ENCODE measurements at places on chromosomes 2 and 18.

- DNase-seq, result no peak
Observed at GRCh38 chr2:175003875-175004729, 1.1 kb downstream of the CHN1 start.

DNA sequence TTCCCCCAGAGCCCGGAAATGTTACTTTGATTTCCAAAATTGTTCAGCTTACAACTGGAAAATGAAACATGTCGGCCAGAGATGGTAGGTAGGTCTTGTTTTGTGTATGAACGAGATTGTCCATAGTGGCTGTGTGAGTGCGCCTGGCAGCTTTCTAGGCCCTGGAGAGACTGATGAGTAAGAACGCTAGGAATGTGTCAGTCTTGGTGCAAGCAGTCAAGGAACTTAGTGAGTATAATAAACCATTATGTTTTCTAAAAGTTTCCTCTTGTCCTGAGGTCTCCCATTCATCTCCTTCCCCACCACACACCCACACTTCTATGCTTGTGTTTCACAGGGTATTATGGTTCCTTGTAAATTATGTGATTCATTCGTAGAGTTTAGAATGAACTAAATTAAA, 234.2 kb downstream of the CDH2 start:
- DNase-seq, result peak; percentile 35

- no peak for DNase-seq
Observed at GRCh38 chr2:3654531-3655225, 3.3 kb upstream of the ALLC start.

DNA sequence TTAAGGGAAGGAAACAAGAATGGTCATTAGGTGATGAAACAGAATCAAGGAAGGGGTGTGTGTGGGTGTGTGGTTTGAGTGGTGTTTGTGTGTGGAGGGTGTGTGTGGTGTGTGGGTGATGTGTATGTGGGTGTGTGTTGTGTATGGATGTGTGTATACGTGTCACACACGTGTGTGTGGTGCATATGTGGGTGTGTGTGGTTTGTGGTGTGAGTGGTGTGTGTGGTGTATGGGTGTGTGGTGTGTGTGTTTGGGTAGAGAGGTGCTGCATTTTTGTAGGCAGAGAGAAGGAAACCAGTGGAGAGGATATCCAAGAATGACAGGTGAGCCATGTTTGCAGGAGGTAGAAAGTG, 1.1 kb upstream of the CEP192 start:
- no peak for DNase-seq

- DNase-seq, result no peak
Observed at GRCh38 chr2:52074130-52074719, 1042.3 kb upstream of the NRXN1 start.

GRCh38 chr2:101305035-101305434, 3.5 kb downstream of the RNF149 start:
- no peak for DNase-seq

GRCh38 chr2:151171186-151171585, 90.5 kb downstream of the RBM43 start:
- no peak for DNase-seq

DNA sequence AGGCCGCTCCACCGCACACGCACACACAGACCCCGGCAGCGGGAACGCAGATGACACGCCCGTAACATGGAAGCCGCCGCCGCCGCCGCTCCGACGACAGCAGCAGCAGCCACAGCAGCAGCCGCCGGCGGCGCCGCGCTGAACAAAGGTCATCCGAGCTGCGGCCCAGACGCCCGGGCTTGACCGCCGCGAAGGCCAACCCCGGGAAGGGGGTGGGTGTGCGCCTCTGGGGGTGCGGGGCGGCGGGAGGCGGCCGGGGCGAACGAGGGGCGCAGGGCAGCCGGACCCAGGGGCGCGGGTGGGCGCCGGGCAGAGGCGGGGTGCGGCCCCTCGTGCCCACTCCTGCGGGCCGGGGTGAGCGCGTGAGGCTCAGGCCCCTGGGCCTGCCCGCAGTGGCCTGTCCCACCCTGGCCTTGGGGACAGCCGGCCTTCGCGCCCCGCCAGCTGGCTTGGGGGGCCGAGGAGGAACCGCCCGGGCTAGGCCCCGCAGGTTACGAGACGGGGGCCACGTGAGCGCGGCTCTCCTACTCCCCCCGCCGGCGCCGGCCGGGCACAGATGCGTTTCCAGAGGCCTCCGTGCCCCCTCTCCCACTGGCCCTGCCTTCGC, 1.0 kb upstream of the ZNF532 start:
- no peak for DNase-seq

- DNase-seq, result no peak
Observed at GRCh38 chr18:6859676-6860422, 130.3 kb downstream of the ARHGAP28 start.

- peak; percentile 98 for DNase-seq
Observed at GRCh38 chr2:209431701-209432100, 7.9 kb downstream of the MAP2 start.

- no peak for DNase-seq
Observed at GRCh38 chr2:108637304-108637669, 82.0 kb upstream of the RANBP2 start.

GRCh38 chr2:96730212-96730611, 9.7 kb downstream of the LMAN2L start:
- peak; percentile 90 for DNase-seq

- DNase-seq, result no peak
Observed at GRCh38 chr2:237701033-237701858, 73.9 kb downstream of the LRRFIP1 start.

DNA sequence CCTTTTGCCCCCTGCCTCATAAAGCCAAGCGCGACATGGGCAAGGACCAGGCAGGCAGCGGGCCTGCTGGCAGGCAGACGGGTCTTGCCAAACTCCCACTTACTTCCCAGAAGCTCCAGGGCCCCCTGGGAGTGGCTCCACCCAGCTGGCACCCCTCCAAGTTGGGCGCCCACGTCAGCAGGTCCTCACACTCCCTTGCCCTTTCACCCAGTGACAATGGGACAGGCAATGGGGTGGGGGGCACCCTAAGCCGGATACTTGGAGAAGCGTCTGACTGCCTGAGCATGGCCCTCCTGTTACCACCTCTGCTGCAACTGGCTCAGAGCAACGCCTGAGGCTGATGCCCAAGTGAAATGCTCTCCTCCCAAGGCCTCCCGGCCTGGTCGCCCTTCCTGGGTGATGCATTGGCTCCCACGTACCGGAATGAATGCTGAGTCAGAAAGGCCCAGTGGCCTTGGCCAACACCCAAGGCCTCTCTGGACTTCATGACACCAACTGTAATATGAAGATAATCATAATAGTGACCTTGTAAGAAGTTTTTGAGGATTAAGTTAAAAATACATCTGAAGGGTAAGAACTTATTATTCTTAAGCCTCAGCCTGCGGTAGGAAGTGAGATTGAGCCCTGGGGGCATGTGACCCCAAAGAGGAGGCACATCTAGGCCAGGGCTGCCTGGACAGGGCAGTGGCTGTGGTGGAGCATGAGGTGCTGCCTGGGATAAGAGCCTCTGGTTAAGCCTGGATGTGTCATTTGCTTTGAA, 31.6 kb downstream of the KCNK3 start:
- no peak for DNase-seq

GRCh38 chr2:226618875-226619605, 180.6 kb downstream of the IRS1 start:
- no peak for DNase-seq

- no peak for DNase-seq
Observed at GRCh38 chr2:119378566-119378965, 11.8 kb downstream of the DBI start.

DNA sequence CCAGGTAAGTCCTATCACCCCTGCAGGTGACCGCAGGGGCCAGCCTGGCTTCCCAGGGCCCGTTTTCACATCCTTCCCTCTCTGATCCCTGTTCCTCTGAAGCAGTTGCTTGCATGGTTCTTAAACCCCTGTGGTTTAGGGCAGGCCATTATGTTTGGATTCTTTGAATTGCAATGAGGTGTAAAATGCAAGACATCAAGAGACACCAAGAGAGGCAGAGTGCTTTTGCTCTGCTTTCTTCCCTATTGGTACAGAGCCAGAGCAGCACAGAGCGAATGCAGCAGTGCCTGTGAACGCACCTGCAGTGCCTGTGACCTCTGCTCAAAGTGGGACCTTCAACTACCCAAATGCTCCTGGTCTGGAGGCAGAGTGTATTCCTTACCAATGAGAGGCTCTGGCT, 7.6 kb downstream of the RFX8 start:
- DNase-seq, result no peak

- DNase-seq, result no peak
Observed at GRCh38 chr2:71460595-71461303, 7.4 kb downstream of the DYSF start.

GRCh38 chr2:168191955-168192785, 55.2 kb downstream of the STK39 start:
- no peak for DNase-seq

DNA sequence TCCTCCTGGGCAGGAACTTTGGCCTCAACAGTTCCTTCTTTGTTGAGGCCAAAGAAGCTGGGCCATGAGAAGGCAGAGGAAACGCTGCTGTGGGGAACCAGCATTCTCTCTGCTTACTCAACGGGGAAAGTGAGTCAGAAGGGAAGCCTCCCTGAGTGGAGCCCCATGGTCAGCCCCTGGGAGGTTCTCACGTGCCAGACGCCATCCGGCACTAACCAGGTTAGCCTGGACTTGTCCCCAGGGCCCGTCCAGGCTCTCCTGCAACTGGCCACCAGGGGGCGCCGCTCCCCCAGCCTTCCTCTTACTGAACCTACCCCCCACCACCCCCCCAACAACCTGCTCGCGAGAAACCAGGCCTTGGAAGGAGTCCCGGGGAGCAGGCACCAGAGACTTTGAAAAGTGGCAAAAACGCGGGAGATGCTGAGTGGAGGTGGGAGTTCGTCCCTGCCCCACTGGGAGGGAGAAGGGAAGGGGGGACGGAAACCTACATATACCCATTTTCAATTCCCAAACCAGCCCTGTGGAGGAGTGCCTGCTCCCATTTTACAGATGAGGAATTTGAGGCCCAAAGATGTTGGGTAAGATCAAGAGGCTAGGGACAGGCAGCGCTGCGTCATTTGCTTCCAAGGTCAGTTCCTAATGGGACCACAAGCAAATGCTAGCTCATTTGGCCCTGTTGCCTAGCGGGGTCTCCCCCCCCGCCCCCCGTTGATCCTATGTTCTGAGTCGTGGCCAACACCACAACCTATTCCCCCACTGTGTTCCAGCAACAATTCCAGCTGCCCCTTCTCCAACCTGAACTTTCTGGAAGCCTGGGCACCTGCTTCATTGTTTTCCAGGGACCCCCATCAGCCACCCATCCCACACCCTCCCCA, 20.0 kb downstream of the TEX44 start:
- peak; percentile 86 for DNase-seq

GRCh38 chr2:230134496-230135129, 65.9 kb upstream of the SLC16A14 start:
- peak; percentile 54 for DNase-seq

GRCh38 chr2:290090-290722, 2.3 kb upstream of the ALKAL2 start:
- peak; percentile 50 for DNase-seq

DNA sequence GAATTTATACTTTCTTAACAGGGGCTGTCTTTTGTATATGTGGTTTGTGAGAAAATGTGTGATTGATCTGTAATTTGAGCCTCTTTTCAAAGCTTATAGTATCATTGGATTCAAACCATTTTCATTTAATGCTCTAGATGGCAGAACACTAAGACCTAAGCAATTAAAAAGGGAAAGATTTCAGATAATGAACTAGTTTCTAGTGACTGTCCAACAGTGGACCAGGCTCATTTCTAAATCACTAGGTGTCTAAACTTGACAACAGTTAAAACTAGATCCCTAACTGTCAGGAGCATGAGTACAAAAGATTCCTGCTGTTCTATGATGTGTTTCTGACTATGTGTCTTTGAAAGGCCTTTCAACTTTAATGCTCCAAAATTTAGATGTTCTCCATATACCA, 54.6 kb downstream of the ANKRD44 start:
- DNase-seq, result no peak

DNA sequence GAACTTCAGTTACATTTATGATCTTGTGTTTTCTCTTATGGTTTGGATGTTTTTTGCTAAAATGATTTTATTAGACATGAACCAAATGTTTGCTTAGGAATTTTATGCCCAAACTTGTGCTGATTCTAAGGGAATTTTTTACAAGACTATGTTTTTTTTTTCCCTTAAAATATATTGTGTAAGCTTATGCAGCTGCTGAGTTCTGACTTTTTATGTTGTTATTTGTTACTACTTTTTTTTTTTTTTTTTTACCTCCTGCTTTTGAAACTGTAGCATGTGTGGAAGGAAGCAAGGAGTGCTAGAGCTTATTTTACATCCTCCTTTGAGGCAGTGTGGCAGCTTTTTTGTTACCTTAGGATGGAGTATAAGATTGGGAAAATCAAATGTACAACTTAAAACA, 6.0 kb upstream of the DNAH7 start:
- no peak for DNase-seq

- peak; percentile 92 for DNase-seq
Observed at GRCh38 chr2:172783165-172783898, 47.7 kb downstream of the RAPGEF4 start.

- DNase-seq, result no peak
Observed at GRCh38 chr2:55869637-55870325, 53.8 kb downstream of the EFEMP1 start.

- DNase-seq, result no peak
Observed at GRCh38 chr18:45738660-45739059, 14.7 kb downstream of the SLC14A1 start.

GRCh38 chr2:167249197-167249596, 360.9 kb downstream of the XIRP2 start:
- no peak for DNase-seq
